ENCODE measurements at places on chromosomes 5 and 9.

DNA sequence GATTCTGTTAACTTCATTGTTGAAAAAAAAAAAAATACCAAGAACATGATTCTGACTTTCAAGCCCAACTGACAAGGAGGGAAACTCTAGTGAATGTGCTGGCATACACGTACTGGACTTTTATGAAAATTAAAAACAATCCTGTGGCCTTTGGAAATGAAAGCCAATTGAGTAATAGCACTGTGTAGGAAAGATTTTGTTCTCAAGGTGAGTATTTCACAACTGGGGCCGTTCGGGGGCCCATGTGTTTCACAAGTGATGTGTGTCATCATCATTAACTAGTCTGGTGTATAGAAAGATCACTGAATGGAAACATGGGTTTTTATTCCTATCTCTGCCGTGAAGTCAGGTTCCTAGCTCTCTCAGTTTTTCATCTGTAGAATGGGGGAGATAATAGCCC is 605.0 kb upstream of the CLINT1 start:
- DNase-seq, result no peak

GRCh38 chr5:86320266-86320665 is 297.5 kb upstream of the COX7C start:
- no peak for DNase-seq

GRCh38 chr5:168401880-168402279 is 84.4 kb upstream of the RARS1 start:
- DNase-seq, result no peak

GRCh38 chr9:109411798-109412352 is 86.2 kb downstream of the PTPN3 start:
- DNase-seq, result no peak

DNA sequence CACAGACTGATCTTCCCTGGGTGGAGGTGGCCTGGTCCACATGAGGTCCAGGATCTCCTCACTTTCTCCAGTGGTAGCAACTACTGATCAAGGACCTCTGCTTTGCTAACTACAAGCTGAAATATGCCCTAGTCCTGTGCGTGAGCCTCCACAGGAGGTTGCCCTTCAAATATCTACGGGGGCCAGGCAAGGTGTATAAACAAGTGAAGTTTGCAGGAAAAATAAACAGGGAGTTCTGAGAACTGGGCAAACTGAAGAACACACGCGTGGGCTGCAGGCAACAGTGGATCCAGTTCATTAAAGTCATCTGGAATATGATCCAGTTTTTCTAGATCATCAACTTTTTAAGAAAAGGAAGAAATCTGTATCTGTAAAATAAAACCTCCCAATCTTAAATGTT is 167.5 kb upstream of the NR3C1 start:
- no peak for DNase-seq

GRCh38 chr5:31992377-31992776 is 181.7 kb downstream of the GOLPH3 start:
- no peak for DNase-seq

GRCh38 chr9:35617548-35617947 is 665 bp downstream of the CD72 start:
- DNase-seq, result no peak

GRCh38 chr9:31390403-31391025 is 993.9 kb upstream of the ACO1 start:
- no peak for DNase-seq

DNA sequence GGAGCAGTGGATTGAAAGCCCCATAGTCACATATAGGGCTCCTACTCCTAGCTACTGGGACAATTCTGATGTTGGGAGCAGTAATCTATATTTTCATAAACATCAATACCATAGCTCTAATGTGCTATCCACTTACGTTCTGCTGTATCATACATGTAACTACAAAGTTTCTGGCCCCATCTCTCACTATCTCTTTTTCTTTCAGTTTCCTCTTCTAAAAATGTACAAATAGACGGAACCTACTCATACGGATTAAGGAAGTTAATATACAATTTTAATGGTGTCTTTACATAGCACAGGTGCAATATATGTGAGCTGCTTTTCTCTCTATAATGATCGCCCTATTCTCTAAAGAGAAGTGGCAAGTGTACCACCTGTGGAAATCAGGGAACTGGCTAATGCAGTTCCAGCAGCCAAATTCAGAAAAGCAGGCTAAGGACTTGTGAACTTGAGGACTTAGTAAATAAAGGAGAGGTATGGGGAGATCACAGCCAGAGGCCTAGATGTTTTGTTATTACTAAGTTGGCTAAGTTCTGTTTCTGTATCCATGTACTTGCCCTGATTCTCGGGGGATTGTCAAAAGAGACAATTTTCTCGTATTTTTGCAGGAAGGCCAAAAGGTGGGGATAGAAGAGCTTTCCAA is 1021.9 kb downstream of the CDH12 start:
- DNase-seq, result no peak

GRCh38 chr5:126677121-126677520 is 76.4 kb downstream of the PHAX start:
- no peak for DNase-seq

GRCh38 chr9:95286151-95286550 is 31.4 kb downstream of the FANCC start:
- DNase-seq, result no peak

DNA sequence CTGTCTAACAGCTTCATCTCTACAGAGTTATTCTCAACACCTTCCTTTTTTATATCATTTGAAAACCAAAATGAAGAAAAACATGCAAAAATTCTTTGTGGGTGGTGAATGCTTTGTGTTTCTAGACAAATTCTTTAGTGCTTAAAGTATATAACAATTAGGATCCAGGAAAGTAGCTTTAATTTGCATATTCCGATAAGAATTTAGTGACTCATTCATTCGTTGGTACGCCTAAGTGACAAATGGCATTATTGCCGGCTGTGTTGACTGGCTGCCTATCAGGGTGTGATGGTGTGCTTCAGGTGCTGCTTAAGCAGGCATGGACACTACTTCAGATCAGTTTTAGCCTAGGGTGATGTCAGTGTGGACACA is 35.2 kb downstream of the LMNB1 start:
- DNase-seq, result no peak

DNA sequence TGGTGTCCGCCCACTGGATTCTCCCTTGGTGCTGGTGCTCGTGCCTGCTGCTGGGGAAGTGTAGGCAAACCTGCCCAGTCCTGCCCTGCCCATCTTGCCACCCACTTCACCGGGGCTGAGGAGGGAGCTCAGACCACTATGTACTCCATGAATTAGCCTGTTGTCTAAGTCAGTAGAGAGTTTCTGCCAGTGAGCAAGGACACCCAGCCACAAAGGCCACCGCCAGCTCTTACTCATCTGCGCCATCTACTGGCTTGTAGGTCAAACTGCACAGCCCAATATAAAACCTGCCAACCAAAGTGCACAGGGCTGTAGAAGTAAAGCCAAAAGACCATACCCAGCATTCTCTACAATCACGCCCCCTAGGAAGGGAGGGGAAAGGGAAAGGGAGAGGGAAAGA is 102.3 kb downstream of the GLIS3 start:
- DNase-seq, result no peak

DNA sequence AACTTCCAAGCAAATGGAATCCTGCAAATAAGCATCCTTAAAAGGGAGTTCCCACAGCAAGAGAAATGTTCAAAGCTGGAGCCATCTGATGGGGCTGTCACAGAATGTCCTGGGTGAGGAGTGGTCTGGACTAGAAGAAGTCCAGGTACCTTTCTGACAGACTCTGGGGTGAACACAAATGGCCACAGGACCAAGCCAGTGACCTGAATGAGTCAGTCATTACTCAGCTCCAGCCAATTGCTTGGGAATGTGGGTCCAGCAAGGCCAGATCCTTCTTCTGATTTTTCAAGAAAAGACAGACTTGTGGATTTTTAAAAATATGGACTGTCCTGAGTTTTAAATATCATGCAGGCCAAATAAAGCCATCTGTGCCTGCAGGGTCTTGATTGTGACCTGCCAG is 30.1 kb downstream of the GALNT10 start:
- no peak for DNase-seq

- DNase-seq, result no peak
Observed at GRCh38 chr9:26504057-26504456, 388.5 kb downstream of the CAAP1 start.

DNA sequence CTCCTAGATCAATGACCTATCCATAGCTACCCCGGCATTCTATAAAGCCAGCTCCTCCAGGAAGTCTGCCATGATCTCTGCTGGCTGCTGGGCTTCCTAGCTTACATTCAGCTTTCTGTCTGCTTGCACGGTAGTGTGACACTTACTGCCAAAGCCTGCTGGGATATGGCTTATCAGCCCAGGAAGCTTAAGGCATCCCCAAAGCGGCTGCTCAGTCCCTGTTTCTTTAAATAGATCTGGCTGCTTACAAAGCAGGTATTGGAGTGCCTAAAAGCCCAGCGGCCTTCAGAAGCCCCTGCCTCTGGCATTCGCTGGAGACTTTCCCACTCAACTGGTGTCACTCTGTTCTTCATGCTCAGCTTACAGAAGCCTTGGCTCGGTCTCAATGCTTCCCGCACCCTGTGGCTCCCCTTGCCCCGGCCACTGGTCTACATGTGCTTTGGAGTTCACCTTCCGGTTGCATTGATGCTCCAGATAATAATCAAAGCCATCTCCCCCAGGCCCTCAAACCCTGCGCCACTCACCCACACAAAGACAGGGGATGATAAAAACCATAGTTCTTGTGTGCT is 31.3 kb upstream of the STRBP start:
- DNase-seq, result no peak

- no peak for DNase-seq
Observed at GRCh38 chr9:134267881-134268724, 58.2 kb upstream of the RXRA start.

GRCh38 chr5:95779611-95780010 is 42.9 kb downstream of the GLRX start:
- DNase-seq, result no peak

DNA sequence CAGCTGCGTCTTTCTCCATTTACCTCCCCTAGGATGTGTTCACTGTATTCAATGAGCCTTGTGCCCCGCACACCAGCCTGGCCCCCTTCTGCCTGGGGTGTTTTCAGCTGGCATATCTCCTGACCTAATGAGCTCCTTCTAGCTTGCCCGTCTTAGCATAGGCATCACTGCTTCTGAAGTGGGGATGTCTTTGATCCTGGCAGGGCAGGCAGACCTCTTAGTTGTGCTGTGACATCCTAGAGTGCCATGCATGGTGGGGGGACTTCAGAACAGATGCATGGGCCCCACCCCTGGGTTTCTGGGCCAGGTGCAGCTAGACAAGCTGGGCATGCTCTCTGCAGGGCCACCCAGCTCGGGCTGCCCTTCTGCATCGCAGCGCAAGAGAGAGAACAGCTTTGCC is 172.7 kb downstream of the GADD45G start:
- DNase-seq, result no peak

DNA sequence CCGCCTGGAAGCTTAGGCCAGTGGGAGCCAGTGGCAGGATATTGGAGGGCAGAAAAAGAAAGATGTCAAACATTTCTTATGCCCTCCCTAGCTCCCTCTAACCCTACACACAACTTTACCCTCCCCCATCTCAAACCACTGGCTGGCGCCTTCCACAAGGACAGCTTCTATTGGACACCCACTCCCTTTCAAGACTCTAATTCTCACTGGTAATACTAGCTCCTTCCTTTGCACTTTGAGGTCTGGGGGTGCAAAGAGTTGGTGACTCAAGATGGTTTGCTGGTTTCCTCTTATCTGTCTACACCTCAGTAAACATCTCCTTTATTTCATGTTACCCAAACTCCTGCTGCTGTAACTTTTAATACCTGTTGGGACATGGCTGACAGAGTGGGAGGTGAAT is 11.6 kb upstream of the ITGA1 start:
- no peak for DNase-seq

GRCh38 chr5:15521381-15522186 is 21.6 kb downstream of the FBXL7 start:
- DNase-seq, result no peak

- no peak for DNase-seq
Observed at GRCh38 chr9:13351778-13352386, 72.4 kb upstream of the MPDZ start.

DNA sequence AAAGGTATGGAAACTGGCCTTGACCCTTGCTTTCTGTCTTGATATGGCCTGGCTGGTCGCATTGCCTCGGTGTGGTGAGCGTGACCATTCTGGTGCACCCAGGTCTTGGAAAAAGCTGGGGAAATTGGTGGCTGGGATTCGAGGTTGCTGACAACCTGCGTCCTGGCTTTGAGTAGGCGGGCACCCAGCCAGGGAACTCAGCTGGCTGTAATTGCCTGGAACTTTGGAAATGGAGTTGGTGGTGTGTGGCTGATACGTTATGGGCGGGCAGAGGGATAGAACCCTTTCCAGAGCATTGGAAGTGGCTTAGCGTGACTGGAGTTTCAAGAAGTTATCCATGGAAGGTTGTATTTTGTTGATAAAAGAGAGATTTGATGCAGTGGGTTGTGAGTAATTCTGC is 35.2 kb downstream of the KCNMB1 start:
- no peak for DNase-seq

DNA sequence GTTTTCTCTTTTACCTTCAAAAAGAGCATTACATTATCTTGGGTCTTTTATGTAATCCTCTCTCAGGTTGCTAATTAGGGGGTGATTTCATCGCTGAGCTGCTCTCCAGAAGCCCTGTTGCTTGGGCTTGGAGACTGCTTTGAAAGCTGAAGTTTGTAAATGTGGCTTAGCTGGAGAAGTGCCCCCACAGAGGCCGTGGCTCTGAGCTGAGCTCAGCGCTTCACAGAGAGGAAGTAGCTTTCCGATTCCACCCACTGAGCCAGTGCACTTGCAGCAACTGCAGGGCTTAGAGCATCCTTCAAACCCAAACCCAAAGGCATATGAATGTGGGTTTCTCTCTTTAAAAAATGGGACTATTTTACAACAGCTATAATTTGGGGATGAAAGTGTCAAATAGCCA is 13.7 kb upstream of the NXNL2 start:
- no peak for DNase-seq

DNA sequence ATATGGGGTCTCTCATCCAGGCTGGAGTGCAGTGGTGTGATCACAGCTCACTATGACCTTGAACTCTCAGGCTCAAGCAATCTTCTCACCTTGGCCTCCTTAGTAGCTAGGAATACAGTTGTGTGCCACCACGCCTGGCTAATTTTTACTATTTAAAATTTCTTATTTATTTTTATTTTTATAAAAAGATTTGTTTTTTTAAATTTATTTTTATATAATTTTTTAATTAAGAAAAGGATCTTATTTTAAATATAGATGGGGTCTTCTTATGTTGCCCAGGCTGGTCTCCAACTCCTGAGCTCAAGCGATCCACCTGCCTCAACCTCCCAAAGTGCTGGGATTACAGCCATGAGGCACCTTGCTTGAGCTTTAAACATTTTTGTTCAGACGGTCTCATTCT is 2.4 kb upstream of the ZCCHC7 start:
- no peak for DNase-seq

DNA sequence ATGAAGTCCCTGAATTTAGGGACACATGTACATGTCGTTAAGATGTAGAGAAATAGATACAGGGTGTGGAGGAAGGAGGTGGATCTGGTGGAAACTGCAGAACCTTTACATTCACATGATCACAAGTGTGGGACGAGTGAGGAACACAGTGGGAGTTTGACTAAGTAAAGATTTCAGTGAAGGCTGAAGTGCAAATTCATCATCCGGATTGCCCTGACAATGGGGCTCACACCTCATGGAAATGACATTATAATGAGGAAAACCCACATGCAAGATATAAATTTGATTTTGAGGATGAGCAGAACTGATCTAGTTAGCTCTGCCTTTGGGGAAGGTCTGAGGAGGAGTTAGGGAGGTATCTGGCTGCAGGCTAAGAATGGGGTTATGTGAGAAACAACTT is 173.9 kb downstream of the FSTL4 start:
- DNase-seq, result no peak
